Naive thymus-derived CD8-positive, alpha-beta T cell (primary cell): ENCODE measurements at places on chromosomes 7 and 10.

- no peak for DNase-seq
These were observed 58.0 kb downstream of the PDSS1 start for GRCh38 chr10:26755443-26755903.

DNA sequence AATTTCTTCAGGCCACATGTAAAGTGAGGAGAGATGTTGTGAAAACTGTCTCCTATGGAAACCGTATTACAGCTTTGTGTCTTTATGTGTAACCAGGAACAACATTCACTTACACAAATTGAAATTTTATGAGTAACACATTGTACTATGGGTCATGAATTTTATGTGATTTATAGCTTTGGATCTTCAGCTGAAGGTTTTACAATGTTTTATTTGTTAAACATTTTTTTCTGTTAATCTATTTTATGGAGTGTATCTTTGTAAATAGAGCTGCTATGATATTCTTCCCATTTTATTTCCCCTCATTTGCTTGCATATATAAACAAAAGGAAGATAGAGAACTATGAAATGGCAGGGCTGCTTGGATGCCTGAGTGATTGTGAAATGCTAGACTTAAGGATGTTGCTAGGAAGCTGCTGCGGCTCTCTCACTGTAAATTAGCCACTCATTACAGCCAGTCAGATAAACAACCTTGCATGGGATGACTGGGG, 104.5 kb upstream of the PCLO start:
- DNase-seq = no peak

DNA sequence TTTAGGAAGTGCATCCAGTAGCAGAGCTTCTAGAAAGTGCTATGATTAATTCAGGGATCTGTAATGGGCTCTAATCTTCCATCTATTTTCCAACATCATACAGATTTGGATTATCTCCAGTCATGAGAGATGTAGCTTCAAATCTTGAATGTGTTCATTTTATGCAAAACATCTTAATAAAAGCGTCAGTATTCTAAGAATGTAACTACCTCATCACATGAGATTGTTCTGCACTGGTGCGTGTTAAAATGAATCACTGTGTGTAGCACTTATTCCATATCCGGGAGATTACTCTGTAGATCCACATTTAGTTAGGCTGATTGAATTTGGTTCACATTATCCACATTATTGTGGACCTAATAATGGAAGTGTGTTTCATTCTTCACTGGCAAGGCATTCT, 344.9 kb upstream of the CHRM2 start:
- DNase-seq = no peak

DNA sequence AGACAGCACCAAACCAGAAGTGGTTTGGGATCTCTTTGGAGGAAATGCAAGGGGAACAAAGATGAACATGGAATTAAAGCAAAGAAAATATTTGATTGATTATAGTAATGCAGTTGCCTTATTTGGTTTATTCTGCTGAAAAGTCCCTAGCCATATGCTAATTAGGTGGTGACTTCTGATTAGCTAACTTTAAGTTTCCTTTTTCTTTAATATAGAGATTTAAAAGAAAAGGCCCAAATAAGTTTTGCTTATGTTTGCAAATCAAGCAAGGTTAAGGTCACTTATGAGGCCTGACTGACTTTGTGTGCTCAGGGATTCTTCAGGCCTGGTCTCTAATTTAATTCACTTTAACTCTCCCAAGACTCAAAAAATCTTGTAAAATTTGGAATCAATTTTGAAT, 6.2 kb upstream of the ANKRD22 start:
- no peak for DNase-seq

DNA sequence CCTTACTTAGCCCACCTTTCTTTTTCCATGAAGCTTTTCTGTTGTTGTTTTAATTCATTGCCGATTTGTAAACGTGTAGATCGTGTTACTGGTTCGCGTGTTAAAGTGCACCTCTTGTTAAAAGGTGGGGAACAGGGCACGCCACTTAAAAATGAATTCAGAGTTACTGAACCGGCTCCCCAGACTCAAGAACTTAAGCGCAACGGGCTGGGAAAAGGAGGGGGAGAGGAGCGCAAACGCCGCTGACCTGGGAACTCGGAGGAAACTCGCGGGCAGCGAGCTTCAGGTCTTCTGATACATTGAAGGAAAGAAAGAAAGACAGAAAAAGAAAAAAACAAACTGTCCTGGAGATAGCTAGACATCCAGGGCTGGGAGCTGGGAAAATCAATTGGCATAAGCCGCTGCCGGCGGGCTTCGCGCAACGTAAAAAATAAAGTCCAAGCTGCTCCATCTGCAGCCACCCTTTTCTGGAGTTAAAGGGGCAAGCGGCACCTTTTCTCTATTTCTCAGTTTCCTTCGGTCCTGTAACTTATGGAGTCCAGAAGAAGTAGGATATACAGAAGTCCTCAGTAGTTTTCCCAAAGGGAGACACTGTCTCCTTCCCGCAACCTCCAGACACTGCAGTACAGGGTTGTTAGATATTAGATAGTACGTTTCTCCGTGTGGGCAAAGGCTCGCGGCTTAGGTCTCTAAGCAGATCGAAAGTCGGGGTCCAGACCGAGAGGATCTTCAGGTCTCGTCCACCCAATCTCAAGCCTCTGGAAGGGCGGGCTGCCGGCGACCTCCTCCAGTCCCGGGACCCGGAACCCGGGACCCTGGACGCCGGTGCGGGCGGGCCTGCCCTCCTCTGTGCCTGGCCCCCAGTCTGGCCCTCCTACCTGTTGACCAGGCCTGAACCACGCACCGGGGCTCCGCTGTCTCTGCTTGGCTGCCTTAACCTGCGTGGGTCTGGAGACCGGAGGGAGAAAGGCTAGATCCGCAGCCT, 1.8 kb upstream of the DLX6 start:
- DNase-seq = no peak
